Aorta (tissue), 5 donors: ENCODE measurements at places on chromosomes 6 and 20. TPM values are rescaled to one million over a fixed set of nuclear protein-coding genes. Genes with fewer than 3 reads are reported as not detected.

CST4 gene
- polyA plus RNA-seq: not detected

TGM3 gene
- polyA plus RNA-seq: 0.72 TPM

GATA5 gene
- 3.5 TPM for polyA plus RNA-seq

NTSR1 gene
- polyA plus RNA-seq: not detected

BTBD9 gene
- polyA plus RNA-seq: 2.4 TPM

ANGPT4 gene
- polyA plus RNA-seq: not detected

HUS1B gene
- polyA plus RNA-seq: not detected

COL10A1 gene
- not detected for polyA plus RNA-seq

VGLL2 gene
- polyA plus RNA-seq: not detected

IFNGR1 gene
- polyA plus RNA-seq: 59.5 TPM

FAM217A gene
- not detected for polyA plus RNA-seq

NR2E1 gene
- polyA plus RNA-seq: not detected

SNAP25 gene
- 3.3 TPM for polyA plus RNA-seq

POPDC3 gene
- polyA plus RNA-seq: 0.38 TPM

CDC25B gene
- 87.5 TPM for polyA plus RNA-seq
